DND-41 (cell line): ENCODE measurements at places on chromosomes 3 and 15.

DNA sequence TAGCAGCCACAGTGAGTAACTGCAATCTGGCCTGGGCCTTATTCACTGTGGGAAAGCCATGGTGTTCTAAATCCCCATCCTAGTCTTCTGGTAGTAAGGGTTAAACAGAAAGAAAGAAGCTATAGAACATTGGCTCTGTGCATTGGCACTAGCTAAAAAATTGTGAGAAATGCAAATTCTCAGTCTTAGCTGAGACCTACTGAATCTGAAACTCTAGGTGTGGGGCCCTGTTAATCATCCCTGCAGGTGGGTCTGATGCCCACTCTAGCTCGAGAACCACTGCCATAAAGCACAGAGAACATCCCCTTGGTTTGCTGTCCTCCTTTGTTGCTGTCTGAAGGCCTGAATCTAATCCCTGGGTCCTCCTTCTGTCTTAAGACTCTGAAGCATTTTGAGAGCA lies 59.3 kb downstream of the MEIS2 start:
- no peak for DNase-seq

DNA sequence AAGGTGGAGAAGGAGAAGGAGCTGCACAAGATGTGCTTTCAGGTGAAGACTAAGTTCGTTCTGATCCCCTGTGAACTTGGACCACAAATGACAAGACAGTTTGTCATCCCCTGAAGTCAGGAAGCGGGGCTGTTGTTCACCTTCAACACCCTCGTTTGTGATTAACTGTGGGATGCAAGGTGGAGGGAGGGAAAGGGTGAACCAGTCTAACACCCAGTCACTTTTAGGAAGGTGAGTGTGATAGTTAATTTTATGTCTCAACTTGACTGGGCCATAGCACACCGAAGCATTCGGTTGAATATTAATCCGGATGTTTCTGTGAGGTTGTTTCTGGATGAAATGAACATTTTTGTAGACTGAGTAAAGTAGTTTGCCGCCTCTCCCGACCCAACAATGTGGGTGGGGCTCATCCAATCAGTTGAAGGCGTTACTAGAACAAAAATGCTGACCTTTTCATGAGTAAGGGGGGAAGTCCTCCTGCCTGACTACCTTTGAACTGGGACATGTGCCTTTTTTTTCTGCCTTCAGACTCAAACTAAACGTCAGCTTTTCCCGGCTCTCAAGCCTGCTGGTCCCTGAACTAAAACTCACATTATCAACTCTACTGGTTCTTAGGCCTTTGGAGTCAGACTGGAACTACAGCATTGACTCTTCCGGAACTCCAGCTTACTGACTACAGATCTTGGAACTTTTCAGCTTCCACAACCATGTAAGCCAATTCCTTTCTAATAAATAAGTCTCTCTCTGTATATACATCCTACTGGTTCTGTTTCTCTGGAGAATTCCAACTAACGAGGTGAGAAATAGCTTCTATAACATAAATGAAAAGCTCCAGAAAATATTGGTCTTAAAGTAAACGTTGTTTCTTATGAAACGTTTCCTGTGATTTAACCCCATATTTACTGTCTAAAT lies 264.0 kb upstream of the SLITRK3 start:
- DNase-seq, result no peak

DNA sequence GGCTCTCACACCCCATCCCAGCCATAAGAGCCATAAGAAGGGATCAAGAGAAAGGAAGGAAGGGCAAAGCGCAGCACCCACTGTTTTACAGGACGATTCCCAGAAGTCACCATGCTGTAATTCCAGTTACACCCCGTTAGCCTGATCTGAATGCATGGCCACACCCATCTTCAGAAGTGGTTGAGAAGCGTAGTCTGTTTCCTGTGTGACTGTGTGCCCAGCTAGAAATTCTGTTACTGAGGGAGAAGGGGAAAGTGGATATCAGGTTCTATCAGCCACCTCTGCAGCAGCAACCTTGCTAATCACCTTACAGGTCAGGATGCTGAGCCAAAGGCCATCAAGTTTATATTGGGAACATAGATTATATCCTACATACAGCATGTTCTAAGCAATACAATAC lies 260.0 kb downstream of the ABHD5 start:
- peak; percentile 10 for DNase-seq

- no peak for DNase-seq
Observed at GRCh38 chr15:67000896-67001295, 64.5 kb upstream of the SMAD3 start.

DNA sequence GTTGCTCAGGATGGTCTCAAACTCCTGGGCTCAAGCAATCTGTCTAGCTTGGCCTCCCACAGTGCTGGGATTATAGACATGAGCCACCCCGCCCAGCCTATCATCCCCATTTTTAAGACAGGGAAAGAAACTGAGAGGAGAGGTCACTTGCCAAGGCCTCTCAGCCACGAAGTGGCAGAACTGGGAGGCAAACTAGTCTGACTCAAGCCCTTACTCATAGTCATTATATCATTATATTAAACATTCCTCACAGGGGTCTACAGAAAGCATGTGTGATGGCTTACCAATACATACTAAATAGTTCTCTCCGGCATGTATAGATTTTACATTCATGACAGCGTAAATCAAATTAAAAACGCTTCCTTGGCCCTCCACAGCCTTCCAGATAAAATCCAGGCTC lies 62.0 kb upstream of the ZBTB38 start:
- no peak for DNase-seq

DNA sequence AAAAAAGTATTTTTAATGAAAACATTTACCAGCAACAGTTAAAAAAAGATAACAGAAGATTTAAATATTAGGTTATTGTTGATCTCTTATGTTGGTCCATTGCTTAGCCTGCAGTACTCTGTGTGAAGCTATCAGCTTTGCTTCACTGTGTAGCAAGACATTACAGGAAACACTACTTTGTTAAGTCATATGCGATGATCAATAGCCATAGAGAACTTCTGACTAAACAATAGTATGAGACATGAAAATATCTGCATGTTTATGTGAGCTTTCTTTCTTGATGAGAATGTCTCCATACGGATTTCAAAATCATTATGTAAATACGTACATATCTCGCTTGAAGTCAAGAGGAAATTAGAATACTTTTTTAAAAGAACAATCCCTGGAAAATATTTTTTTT lies 27.0 kb upstream of the CAPN3 start:
- DNase-seq, result no peak

- no peak for DNase-seq
Observed at GRCh38 chr15:63938486-63939061, 104.8 kb upstream of the HERC1 start.

DNA sequence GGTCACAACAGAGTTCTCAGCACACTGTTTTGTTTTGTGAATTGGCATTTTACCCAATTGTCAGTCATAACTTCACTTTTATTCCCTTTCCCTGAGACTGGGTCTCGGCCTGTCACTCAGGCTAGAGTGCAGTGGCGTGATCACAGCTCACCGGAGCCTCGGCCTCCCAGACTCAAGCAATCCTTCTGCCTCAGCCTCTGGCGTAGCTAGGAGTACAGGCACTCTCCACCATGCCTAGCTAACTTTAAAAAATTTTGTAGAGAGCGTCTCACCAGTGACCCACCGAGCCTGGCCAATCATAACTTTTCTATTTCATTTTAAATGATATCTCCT lies 26.5 kb downstream of the TRIM71 start:
- DNase-seq, result no peak

- DNase-seq, result peak; percentile 61
Observed at GRCh38 chr3:55554634-55555425, 67.7 kb upstream of the WNT5A start.

DNA sequence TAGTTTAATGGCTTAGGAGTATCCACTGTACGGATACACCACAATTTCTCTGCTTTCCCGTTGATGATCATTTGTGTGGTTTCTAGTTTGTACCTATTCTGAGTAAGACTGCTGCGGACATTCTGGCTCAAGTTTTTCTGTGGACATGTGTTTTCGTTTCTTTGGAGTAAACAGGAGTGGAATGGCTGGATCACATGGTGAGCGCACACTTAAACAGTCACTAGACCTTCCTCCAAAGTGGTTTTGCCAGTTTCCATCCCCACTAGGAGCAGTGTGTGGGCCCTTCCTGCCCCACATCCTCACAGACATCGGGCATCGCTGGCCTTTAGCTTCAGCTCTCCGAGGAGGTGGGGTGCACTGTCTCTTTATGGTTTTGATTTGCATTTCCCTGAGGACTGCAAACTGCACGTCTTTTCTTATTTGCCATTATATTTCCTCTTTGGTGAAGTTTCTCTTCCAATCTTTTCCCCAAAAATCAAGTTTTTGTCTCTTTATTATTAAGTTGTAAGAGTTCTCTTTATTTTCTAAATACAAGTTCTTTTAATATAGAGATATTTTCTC lies 94.1 kb downstream of the VGLL4 start:
- DNase-seq, result no peak

GRCh38 chr3:174193604-174194003 lies 665.5 kb upstream of the NAALADL2 start:
- no peak for DNase-seq

DNA sequence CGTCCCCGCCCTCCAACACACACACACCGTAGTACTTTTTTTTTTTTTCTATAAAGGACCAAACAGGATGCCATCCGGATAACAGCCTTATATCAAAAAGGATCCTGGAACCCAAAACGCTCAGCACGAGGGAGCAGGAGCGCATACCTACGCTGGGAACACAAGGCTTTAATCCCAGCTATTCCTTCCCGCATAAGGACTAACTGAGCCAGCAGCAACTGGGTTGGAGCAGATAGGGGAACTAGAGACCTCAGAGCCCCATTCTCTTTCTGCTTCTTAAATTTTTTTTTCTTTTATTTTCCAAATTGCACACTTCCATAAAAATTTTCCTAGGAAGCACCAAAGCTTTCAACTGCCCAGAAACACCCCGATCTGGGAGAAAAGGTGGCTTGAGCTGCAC lies 1.3 kb downstream of the TRANK1 start:
- DNase-seq, result no peak

DNA sequence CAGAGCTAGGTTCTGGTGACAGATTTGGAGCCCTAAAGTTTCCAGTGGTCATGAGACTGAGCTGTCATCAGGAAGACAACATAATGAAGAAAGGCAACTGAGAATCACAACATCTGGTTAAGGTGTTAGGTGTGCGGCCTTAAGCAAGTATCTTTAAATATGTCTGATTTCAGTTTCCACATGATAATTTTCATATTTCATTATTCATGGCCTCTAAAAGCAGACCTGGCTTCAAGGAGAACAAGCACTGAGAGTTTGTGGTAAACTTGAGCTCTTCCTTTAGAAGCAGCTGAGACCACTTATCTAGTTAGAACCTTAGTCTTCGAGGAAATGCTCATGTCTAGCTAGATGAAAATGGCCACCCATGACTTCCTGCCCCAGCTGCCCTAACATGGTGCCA lies 25.7 kb upstream of the MYLK start:
- no peak for DNase-seq

- DNase-seq, result peak; percentile 43
Observed at GRCh38 chr3:113035387-113035982, 44.7 kb downstream of the GTPBP8 start.

DNA sequence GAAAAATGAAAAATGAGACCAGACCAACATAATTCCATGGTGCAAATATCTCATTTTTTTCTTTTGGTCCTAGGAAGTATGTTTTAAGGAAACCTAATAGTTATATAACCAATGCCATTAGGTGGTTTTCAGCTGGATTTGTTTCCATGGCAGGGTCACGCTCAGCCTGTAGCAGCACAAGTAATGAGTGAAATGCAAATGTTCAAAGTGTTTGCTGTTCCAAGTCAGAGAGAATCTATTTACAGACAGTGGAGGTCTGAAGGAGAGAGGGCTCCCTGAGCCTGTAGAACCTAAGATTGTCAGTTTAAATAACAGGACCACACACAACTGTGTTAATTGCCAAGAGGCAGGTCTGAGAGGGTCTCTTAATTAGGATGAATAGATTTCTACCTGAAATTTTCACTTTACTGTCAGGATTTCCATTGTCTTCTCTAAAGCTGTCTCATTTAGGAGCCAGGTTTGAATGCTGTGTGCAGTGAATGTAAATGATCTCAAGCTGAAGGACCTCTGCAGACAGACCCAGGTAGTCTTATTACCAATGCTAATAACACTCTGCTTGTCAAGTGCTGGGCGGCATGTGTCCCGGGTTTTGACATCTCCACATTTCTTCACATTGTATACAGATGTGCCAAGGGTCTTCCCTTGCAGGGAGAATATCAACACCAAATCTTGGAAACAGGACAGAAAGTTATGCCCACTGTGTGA lies 317.3 kb upstream of the NECTIN3 start:
- DNase-seq, result no peak

GRCh38 chr15:58934521-58934920 lies 1.0 kb upstream of the SLTM start:
- no peak for DNase-seq

DNA sequence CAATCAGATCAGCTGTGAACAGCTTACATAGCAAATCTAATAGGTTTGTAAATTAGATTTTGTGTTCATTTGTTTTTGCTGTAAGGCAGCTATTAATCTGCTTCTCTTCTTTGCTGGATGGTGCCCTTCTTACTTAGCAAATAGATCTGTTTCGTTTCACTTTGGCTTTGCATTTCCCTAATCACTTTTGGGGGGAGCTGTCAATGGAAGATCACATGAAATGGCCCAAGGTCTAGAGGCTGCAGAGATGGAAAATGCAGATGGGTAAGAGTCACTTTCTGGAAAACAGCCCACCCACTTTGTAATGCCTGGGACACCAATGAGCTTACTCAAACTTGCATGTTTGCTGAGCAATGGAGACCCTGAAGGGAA lies 36.4 kb downstream of the ST8SIA2 start:
- no peak for DNase-seq

GRCh38 chr3:57808961-57809608 lies 53.0 kb downstream of the SLMAP start:
- DNase-seq, result no peak

DNA sequence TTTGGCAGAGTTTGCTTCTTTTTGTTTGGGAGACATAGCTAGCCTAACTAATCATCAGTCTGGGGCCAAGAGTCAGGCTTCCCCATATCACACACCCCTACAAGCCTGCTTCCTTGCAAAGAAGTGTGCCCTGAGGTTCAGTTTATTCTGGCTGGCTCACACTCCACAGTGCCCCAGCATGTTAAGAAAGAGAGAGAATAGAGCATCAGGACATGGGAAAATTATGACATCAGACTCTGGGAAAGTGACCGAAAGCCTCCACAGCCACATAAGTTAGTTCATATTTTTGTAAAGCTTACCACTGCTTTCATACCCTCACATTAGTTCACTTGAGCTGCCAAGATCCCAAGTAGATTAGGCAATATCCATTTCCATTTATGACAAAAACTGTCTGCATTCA lies 63.0 kb upstream of the CFAP161 start:
- no peak for DNase-seq

- no peak for DNase-seq
Observed at GRCh38 chr15:39579487-39580116, 1.3 kb upstream of the THBS1 start.
